ENCODE measurements at places on chromosomes 3 and 15.

GRCh38 chr15:37289109-37289765 lies 188.9 kb upstream of the MEIS2 start:
- DNase-seq: no peak

- DNase-seq: no peak
These were observed 266.4 kb upstream of the GOLIM4 start for GRCh38 chr3:168362156-168362555.

- DNase-seq: no peak
These were observed 159.6 kb downstream of the LRRK1 start for GRCh38 chr15:101078669-101079323.

GRCh38 chr15:100030586-100031229 lies 297.5 kb upstream of the LYSMD4 start:
- DNase-seq: no peak

DNA sequence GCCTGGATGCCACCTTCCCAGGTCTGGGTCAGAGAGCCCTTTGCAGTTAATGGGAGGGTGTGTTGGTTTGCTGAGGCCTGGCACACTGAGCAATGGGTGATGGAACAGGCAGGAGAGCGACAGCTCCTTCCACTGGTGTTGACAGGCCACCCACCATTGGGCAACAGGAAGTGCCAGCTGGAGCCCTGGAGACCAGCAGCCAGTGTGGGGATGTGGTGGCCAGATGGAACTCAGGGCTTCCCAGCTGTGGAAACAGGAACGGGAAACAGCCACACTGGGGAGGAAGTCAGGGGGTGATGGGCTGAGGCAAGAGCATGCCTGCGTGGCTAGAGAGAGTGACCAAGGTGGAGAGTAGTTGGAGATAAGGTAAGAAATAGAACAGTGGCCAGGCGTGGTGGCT lies 9.3 kb downstream of the PSTPIP1 start:
- DNase-seq: no peak

- no peak for DNase-seq
These were observed 73.7 kb downstream of the TM2D3 start for GRCh38 chr15:101578443-101578894.

- DNase-seq: no peak
These were observed 73.7 kb downstream of the CHDH start for GRCh38 chr3:53772562-53772961.

DNA sequence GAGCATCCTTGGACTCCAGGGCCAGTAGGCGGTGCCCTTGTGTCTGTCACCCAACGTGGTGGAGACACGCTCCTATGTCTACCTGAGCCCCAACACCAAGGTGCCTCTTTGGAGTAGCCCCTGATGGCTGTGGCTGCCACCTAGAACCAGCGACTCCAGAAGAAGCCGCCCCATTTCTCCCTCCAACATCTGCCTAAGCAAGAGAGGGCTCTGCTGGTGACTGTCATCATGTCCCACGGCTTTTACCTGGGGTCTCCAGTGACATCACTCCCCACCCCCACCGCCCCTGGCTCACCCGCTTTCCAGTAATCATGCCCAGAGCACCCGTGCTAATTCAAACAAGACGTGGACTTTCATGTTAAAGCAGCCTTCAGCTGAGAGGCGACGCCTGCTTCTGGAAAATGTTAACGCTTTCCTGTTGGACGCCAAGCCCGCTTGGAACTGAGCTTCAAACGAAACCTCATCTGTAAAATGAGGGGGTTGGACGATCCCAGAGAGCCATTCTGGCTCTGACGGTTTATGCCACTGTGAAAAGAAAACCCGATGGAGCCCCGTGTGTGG lies 57.0 kb downstream of the ISG20 start:
- DNase-seq: no peak

DNA sequence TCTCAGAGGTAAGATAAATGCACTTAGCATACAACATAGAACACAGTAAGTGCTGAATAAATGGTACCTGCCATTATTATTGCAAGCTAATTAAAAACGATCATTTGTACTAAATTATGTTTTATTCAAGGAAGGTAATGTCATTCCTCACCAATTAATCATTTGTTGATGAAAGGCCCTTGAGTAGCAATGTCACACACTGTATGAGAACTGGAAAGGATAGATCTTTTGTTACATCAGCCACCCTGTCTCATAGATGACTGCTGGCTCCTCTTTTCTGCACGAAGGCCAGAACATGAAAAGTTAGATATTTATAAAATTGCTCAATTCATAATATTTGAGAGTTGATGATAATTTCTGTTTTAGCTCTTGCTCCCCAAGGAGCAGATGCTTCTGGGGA lies 415.4 kb downstream of the RBMS3 start:
- no peak for DNase-seq

DNA sequence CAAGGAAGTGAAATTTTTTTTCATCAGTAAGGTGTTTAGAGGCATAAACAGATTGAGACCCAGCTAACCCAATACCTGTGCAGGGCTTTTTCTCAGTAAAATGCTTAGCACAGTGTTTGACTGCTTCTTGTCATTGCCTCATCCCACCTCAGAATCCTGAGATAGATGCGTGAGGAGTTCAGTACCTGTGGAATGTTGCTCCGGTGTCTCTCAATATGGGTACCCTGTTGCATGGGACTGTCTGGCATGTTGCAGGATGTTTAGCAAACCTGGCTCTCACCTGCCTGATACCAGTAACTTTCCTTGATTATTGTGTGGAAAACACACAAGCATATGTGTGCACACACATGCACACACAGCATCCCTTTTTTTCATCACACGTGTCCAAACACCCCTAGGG lies 128.4 kb downstream of the MCTP2 start:
- no peak for DNase-seq

DNA sequence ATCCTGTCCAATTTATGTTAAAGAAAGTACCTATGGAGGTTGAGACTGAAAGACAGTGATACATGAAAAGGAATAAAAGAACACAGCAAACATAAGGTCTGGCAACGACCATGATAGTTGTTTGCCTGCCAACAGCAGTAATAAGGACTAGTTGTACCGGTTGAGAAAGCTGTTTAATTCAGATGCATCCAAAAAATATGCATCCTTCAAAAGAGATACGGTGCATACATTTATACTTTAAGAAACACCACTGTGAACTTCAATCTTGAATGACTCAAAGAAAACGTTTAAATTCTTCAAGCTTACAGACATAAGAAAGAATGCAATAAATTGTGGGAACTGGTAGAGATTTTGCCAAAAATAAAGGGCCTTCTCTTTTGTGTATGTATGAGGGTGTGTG lies 492.1 kb downstream of the NLGN1 start:
- DNase-seq: no peak

DNA sequence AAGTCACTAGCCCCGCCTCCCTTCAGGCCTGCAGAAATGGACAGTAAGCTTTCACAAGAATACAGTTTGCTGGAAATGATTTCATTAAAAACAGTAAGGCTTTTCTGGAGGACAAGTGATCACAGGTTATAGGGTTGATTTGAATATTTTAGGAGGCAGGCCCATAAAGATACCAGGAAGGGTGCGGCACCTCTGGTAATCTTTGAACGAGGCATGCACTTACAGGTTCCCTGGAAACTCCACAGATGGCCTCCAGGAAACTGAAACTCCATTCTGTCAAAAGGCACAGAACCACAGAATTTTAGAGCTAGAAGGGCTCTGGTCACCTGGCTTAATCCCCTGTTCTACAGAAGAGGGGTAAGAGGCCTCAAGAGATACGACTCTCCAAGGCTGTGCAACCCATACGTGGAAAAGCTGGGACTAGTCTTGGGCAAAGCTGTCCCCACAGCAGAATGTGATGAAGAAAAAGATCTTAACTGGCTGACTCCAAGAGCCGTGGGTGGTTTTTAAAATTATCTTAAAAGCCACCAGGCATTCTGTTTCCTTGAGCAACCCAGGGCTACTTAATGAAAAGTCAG lies 1.2 kb downstream of the STARD5 start:
- DNase-seq: no peak

All from right lung (tissue), 10 donors.